Right lobe of liver (tissue), 6 donors: ENCODE measurements at places on chromosomes 1 and 21. TPM values are rescaled to one million over a fixed set of nuclear protein-coding genes. Genes with fewer than 3 reads are reported as not detected.
A peak's percentile ranks its signal among the peaks of the same experiment; 100 is the strongest.

DNA sequence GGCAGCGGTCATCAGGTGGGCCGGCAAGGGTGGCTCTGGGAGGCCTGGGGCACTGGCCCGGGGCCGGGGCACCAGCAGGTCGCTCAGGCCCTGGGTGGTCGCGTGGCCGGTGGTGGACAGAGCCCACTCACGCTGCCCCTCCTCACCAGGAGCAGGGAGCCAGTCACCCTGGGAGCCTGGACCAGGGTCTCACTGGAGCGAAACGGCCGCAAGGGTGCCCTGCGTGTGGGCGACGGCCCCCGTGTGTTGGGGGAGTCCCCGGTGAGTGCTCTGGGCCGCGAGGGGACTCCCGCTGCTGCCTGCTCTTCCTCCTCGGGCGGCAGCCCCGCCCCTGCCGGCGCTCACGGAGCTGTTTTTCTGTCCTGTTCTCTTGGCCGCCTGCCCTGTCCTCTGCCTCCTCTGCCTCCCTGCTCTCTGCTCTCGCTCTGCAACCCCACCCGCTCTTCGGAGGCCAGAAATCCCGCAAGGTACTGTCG lies 23.5 kb downstream of the RNF223 start:
- no peak for DNase-seq

GRCh38 chr1:7621334-7622219 lies 149.5 kb upstream of the VAMP3 start:
- no peak for DNase-seq

Gene IRF6
- 24.9 TPM for total RNA-seq

DNA sequence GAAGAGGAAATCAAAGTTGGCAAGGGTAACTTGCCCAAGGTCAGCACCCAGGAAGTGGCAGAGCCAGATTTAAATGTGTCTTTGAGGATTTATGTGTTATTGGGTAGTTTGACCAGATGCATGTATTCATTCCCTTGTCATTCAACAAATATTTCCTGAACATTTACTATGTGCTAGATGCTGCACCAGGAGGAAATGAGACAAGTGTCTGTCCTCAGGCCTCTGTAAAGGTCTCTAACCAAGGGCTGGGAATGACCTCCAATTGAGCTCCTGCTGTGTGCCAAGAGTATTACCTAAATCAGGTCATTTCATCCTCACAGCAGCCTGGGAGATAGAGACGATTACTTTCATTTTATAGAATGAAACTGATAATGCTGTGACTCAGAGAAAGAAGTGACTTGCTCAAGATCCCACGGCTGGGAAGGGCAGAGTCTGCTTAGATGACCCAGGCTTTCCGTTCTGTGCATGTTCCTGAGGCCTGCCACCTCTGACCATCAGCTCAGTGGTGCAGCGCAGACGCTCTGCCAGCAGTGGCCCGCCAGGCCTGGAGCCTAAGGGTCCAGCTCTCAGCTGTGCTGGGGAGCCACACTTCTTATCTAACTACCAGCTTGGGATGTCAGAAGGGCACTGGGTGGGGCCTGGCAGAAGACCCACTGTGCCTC lies 3.5 kb upstream of the TTC22 start:
- DNase-seq = no peak

DNA sequence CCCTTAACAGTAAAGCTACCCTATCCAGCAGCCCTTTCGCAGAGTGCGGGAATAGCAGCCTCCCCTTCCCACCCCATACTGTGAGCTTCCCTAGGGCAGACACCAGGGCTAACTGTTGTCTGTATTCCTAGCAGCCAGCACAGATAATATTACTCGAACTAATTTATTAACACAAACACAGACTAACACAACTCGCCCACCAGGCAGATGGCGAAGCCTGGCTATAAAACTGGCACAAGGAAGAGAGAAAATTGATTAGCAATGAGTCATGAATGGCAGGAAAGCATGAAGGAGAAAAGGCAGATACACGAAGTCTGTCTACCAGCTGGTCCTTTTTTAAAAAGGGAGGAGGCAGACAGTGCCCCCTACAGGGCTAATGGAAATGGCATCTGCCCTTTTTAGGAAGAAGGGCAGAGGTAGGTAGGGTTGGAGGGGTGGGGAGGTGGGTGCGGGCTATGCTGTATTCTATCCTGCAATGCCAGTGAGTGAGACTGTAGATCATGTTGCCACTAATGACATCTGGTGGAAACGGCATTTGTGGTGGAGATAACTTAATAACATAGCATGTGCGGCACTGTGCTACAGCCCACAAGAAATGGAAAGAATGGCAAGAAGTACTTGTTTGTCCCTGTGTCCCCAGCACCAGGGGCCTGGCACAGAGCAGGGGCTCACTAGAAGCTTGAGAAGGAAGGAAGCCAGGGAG lies 30.6 kb upstream of the CTPS1 start:
- DNase-seq = peak; percentile 37

DNA sequence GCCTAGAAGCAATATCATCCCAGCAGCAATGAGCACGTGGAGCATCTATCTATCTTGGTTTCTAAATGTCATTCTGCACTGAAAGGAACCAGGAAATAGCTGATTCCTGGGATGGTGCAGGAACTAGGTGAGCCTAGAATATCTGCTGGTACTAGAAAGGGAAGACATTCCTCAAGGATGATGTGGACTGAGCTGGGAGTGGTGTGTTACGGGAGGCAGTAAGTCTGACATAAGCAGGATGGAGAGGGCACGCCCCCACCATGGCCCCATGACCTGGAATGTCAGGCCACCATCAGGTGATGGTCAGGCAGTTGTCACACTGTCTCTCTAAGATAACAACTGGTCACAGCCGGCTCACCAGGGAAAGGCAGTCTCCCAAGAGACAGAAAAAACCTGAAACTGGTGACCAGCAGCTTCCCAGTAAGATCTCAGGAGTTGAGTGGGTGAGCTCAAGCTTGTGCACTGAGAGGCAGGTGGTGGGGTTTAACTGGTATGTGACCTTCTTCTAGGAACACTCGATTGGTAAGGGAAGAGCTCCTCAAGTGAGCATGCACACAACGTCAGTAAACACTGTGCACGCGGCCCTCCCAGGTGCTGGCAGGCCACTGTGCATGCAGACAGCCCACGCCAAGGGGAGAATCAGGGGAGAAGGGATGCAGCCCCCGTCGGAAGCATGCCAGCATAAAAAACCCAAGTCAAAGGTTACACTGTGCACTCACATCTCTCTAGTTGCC lies 148.7 kb downstream of the ADSS2 start:
- no peak for DNase-seq

DNA sequence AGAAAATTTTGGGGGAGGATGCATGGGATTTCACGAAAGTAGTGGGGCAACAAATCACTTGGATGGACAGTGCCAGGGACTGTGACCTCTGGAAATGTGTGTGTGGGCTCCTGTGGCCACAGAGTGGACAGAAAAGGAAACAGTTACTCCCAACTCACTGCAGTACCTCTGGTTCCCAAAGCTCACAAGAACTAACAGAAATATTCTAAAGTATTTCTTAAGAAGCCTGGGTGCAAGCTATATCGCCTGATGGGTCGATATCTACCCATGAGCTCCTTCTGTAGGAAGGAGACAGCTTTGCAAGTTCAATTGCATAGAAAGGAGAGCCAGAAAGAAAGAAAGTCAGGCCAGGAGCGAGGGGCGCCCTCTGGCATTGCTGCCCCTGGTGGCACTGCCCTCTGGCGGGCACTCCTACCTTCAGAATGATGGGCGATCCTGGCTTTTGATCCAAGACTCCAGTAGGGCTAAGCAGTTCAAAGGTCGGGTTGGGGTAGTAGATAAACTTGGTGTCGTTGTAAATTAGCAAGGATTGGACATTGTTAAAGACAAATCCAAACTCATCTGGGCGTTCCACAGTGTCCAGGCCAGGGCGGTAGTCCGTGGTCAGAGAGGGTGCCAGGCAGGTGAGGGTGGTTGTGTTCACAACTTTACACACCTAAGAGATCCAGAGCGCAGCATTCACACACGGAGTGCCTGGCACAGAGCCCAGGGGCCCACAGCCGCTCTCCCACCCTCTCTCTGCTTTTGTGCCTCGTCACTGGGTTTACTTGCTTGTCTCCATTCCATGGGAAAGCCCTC lies 134.7 kb upstream of the CD34 start:
- DNase-seq = no peak

Gene RAB42
- total RNA-seq = 1.7 TPM

GRCh38 chr1:1924849-1925248 lies 5.8 kb upstream of the TMEM52 start:
- DNase-seq = no peak

Gene TACSTD2
- 1.3 TPM for total RNA-seq

Gene LHX8
- total RNA-seq = not detected

DNA sequence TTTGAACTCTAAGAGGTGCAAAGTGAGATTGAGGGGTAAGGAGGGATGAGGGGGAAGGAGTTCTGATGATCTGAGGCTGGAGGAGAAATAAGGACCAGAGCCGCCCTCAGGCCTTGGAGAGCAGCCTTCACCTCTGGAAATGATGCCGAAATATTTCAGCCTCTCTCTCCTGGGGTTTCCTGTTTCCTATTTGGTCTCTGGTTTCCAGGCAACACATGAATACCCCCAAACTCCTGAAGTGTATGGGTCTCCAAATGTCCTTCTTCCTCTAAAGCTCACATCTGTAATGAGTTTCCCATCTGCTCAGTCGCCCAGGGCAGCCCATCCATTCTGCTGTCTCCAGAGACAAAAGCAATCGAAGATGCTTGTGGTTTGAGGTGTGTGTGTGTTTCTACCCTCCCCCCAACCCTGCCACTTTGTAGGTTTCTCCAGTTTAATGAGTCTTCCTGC lies 52.0 kb upstream of the FAM20B start:
- DNase-seq = no peak

DNA sequence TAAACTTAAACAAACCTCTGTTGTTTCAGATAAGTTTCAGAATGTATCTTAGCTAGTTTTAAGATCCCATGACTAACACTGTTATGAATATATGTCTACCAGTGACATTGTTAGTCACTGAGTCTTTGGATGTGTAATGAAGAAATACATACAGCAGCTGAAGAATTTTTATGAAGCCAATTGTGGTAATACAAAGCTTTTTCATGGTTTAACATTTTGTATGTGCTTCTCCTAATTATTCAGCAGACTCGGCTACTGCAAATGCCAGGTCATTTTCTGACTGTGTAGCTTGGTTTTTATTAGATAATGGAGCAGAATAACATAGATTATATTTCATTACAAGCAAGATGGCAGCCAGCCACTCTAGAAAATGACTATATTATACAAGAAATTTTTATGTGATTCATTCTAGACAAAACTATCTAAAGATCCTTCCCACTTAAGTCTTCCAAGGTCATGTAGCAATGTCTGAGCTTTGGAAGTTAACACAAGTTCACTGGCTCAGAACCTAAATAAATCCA lies 147.8 kb downstream of the TNFSF18 start:
- DNase-seq = no peak

DNA sequence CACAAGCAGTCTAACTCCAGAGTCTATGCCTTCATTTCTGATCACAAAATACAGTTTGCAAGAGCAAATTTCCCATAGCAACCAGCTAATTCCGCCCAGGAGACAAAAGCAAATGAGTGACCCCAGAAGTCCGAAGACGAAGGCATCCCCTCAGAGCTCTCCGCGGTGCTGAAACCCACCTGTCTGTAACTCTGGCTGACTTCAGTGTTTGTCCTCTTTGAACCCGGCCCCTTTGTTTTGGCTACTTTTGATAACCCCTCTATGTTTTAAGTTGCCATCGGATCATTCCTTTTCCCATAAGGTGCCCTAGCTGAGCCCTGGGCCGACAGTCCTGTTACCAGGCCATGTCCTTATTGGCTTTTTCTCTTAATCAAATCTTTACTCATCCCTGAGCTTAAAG lies 515.8 kb downstream of the PTPRU start:
- DNase-seq = no peak

- no peak for DNase-seq
Measured at GRCh38 chr1:85330214-85330631, 53.8 kb upstream of the BCL10 start.

- DNase-seq = no peak
Measured at GRCh38 chr1:100543640-100544039, 5.7 kb downstream of the GPR88 start.

- DNase-seq = no peak
Measured at GRCh38 chr1:29639156-29639736, 402.9 kb downstream of the PTPRU start.

Gene GUCA2A
- not detected for total RNA-seq

- no peak for DNase-seq
Measured at GRCh38 chr1:175566247-175566646, 177.1 kb downstream of the TNR start.

DNA sequence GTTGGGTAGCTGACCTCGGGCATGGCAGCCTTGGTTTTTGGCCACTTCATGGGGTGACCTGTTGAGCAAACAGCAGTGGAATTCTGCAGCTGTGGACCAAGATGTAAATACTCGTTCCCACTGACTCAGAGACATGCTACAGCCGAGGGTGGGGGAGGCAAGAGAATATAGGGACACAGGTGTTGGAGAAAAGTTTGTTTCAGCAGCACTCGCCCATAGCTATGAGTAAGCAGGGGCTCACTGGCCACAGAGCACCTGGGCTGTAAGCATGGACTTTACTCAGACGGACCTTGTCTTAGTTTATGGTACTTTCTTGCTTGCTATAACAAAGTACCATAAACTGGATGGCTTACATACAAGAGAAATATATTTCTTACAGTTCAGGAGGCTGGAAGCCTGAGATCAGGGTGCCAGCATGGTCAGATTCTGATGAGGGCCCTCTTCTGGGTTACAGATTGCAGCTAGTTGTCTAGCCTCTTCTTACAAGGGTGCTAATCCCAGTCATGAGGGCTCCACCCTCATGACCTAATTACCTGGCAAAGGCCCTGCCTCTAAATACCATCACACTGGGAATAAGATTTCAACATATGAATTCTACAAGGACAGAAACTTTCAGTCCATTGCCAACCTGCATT lies 437.2 kb upstream of the DAB1 start:
- no peak for DNase-seq

Gene MYBPHL
- not detected for total RNA-seq

DNA sequence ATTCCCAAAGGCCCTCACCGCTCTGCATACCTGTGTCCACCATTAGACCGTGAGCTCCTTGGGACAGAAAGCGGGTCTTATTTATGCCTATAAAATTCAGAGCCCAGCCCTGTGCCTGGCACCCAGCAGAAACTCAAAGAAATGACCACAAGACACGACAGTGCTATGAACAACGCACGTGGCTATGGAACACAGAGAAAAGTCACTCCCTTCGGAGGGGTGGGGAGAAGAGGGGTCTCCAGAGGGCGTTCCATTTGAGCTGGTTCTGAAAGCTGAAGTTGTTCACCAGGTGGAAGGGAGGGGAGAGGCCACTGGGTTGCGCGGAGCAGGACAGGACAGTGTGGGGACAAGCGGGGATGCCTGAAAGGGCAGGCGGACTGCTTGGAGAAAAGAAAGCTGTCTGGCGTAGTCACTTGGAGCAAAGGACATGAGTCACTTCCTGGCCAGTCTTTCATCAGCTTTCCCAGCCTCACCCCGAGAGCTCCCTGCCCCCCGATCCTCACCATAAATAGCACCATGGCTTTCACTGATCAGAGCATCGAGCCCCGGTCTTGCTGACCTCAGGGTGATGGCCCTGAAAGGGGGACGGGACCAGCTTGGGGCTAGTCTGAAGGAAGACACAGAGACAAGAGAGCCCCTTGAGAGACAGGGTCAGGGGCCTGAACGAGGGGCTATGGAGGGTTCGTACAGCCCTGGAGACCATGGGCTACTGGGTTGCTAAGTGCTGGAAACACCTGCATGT lies 28.5 kb downstream of the ECE1 start:
- DNase-seq = peak; percentile 58

GRCh38 chr1:160836981-160837557 lies 25.6 kb downstream of the CD244 start:
- no peak for DNase-seq

GRCh38 chr1:212712451-212713303 lies 13.0 kb upstream of the BATF3 start:
- no peak for DNase-seq

Gene NR0B2
- 36.9 TPM for total RNA-seq
